ENCODE measurements at places on chromosomes 2 and 18.

- DNase-seq = no peak
Measured at GRCh38 chr18:48917579-48918517, 32.9 kb downstream of the SMAD7 start.

- DNase-seq = no peak
Measured at GRCh38 chr2:24360963-24361330, 611 bp upstream of the ITSN2 start.

- no peak for DNase-seq
Measured at GRCh38 chr2:36480636-36481035, 117.3 kb downstream of the FEZ2 start.

- no peak for DNase-seq
Measured at GRCh38 chr2:204170411-204170810, 233.8 kb downstream of the ICOS start.

DNA sequence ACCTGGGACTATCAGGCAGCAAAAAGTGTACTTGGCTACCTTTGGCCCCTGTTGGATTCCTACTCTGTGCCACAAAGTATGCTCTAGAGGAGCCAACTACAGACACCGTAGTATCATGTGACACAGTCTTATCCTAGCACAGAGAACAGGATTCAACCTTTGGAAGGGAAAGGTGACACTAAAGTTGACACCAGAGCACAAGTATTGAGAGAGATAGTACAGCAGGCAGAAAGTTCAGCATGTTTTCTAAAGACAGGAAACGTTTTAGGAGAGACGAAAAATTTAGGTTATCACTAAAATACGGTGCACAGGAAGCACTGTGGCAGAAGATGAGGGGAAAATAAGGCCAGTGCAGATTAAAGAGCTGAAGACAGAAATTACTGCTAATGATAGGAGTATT, 18.6 kb downstream of the SMAD2 start:
- no peak for DNase-seq

- DNase-seq = no peak
Measured at GRCh38 chr2:143736904-143737303, 607.7 kb downstream of the ARHGAP15 start.

GRCh38 chr2:101120124-101120996, 30.8 kb downstream of the TBC1D8 start:
- no peak for DNase-seq

DNA sequence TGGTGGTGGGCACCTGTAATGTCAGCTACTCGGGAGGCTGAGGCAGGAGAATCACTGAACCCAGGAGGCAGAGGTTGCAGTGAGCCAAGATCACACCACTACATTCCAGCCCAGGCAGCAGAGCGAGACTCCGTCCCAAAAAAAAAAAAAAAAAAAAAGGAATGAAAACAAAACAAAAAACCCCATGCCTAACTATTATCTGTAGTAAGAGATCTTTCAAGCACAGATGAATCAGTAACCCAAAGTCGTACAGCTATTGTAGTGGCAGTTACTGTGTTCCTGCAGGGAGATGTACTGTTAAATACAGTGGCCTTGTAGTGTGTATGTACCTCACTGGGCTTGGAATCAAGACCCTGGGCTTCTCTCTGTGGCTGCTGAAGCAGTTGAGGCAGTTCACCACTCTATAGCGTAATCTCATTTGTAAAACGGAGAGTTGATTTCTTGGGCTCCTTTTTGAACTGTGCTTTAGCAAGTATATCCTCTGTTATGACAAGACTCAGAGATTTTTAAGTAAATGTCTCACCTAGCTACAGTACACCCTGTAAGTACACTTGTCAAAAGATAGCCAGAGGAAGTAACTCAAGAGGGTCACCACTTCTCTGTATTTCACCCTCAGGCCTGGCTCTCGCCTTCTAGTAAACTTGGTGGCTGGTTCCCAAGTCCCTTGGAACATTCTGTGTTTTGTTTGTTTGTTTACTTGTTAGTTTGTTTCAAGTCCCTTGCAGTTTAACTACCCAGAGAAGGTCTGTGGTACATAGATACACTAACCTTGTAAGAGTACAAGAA, 109.6 kb upstream of the FOSL2 start:
- no peak for DNase-seq
